ENCODE measurements at places on chromosomes 7 and 10.

- no peak for DNase-seq
Observed at GRCh38 chr7:5662828-5663227, 118.6 kb downstream of the RNF216 start.

- DNase-seq: no peak
Observed at GRCh38 chr7:95915731-95916130, 143.4 kb downstream of the DYNC1I1 start.

GRCh38 chr7:98659756-98660155, 42.7 kb downstream of the NPTX2 start:
- no peak for DNase-seq

GRCh38 chr7:86448856-86449255, 194.9 kb upstream of the GRM3 start:
- DNase-seq: no peak

DNA sequence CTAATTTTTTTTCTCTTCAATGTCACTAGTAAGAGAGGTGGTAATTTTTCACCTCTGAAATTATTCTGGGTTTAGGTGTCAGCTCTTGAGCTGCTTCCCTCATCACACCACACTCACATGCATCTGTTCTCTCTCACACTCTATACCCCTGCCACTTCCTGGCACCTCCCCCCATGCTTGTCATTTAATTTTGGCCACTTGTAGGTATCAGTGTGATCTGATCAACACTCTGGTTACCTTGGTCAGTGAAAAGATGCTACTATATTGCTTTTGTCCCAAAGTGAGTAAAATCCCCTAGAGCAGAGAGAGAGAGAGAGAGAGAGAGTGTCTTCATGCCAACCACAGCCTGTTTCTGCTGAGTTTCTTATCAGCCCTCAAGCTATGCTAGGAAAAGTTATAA, 42.5 kb downstream of the STK17A start:
- no peak for DNase-seq

DNA sequence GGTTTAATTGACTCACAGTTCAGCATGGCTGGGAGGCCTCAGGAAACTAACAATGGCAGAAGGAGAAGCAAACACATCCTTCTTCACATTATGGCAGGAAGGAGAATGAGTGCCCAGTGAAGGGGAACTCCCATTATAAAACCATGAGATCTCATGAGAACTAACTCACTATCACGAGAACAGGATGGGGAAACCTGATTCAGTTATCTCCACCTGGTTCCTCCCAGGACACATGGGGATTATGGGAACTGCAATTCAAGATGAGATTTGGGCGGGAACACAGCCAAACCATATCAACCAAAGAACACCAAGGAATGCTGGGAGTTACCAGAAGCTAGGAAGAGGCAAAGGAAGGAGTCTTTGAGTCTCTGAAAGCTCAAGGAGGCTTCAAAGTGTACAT, 94.3 kb downstream of the IPMK start:
- DNase-seq: no peak

- DNase-seq: no peak
Observed at GRCh38 chr10:100238429-100238828, 9.0 kb upstream of the CHUK start.

GRCh38 chr7:113159746-113160339, 41.5 kb upstream of the SMIM30 start:
- DNase-seq: no peak

DNA sequence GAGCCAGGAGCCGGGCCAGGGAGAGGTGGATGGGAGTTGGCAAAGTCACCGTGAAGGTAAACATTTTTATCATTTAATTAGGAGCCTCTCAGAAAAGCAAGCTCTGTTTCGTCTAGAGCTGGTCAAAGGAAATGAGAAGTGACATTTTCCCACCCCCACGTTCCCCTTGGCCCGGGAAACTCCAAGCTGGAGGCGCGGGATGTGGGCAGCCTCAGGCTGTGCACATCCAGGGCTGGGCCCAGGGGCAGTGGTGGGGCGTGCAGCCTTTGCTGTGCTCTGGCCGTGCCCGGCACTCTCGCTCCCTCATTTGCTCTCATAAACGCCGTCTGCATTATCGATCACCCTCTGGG, 135.6 kb upstream of the RET start:
- DNase-seq: no peak

DNA sequence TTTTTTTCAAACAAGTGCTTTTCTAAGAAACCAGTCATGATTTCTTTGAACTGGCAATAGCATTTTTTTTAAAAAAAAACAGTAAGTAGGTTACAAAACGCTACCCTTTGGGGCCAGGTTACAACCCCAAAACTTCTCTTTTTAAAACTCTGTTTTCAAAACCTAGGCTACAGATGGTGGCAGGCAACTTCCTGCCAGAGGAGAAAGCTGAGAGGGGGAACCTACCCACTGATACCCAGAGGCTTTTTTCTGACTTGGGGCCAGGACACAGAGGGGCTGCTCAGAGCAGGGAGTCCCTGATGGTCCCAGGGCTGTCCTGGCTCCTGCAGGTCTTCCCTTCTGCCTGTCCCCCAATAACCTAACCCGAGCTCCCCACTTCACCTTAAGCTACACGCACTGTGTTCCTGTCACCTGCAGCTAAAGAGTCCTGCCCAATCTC, 6.9 kb downstream of the STN1 start:
- DNase-seq: no peak

DNA sequence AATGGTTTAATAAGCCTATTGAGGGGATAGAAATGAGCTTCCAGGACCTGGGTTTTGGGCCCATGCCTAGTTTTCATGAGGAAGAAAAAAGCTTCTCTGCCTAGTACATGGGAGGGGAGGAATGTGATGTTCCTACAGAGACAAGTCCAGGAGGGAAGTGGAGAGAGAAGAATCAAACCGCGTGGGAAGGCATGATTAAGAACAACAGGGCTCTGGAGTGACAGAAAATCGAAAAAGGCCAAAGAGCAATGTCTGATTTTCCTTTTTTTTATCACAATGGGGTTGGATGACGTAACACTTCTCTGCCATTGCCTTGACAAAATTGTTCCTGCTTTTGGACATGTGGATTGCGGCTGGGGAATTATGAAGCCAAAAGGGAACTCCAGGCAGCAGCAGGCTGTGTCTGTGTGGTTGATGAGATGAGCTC, 258.6 kb downstream of the CXCL12 start:
- no peak for DNase-seq

GRCh38 chr7:158854681-158855081, 1.7 kb upstream of the DYNC2I1 start:
- DNase-seq: no peak

DNA sequence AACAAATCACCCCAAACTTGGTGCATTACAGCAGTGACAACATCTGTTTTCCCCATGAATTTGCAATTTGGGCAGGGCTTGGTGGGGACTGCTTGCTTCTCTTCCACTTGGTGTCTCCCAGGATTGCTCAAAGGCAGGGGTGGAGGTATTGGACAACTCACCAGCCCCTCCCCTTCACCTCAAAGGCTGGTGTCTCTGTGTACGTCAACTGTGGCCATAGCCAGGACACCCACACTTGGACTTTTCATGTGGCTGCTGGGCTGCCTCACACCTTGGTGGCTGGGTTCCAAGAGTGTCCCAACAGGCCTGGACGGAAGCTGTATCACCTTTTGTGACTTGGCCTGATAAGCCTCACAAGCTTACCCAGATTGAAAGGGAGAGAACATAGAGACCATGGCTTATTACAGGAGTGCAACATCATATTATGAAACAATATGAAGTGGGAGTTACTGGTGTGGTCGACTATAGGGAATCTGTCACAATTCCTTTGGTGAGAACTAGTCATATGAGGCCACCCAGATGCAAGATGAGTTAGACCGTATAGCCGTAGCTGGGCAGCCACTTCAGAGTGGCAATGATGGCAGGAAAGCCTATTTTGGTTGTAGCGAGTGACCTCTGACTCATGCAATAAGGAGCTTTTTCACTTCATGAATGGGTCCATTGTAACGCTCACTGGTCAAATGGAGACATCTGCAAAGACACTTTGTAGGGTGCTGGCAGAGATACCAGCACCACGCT, 187.6 kb upstream of the ITGB1 start:
- no peak for DNase-seq

GRCh38 chr10:77598606-77599005, 39.0 kb downstream of the KCNMA1 start:
- no peak for DNase-seq

DNA sequence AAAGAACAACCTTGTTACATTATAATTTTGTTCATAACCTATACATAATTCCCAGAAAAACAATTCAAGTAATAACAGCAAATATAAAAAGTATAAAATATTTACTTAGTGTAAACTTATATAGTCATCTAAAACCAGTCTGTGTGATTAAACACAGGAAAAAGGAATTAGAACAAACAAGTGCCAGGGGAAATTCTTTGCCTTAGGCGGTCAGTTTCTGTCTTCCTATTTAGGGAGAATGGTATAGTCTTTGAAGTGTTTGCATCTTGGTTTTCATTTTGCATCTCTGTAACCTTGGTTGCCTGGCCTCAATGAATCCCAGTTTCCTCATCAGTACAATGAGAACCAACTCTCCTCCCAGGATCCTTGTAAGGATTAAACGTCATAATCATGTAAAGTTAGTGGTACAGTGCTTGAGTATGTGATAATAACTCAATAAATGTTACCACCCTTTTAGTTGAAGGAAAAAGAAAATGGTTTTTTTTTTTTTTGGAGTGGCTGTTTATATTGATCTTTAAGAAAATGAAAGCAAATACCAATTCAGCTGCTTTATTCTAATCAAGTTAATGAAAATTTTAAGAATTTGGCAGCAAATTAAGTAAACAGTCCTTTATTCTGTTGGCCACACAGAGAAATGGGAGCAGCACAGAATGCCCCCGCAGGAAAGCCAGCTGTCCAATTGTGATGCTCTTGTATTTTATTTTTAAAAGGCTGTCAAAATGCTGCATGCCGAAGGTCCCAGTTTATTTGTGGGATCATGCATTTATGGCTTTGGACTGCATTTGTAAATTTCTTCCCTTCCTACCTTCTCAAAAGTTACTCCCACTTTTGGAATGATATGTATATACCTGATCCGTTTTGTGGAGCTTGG, 61.8 kb downstream of the SHH start:
- DNase-seq: no peak

DNA sequence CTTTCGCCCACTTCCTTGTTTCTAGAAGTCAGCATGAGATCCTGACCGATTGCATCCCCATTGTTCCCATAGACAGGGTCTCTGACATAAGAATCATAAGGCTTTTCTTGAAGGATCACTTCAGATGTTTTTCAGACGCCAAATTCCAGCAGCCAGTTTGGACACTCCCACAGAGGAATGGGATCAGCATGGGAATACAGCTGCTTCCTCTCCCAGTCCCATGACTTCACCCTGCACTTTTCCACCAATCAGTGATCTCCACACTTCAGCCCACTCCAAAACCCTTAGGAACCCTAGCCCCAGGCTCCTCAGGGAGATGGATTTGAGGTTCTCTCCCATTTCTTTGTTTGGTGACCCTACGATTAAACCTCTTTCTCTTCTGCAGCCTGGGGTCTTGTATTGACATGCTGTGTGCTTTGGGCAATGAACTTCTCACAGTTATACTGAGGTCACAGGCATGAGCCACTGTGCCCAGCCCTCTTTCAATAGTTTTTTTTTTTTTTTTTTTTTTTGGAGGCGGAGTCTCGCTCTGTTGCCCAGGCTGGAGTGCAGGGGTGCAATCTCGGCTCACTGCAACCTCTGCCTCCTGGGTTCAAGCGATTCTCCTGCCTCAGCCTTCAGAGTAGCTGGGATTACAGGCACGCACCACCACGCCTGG, 52.8 kb upstream of the CHST3 start:
- DNase-seq: peak; percentile 50

GRCh38 chr7:157471259-157472125, 134.7 kb downstream of the DNAJB6 start:
- DNase-seq: no peak

GRCh38 chr10:75612904-75613684, 181.7 kb downstream of the LRMDA start:
- DNase-seq: peak; percentile 9

- DNase-seq: no peak
Observed at GRCh38 chr7:70704831-70705346, 427.1 kb upstream of the GALNT17 start.

DNA sequence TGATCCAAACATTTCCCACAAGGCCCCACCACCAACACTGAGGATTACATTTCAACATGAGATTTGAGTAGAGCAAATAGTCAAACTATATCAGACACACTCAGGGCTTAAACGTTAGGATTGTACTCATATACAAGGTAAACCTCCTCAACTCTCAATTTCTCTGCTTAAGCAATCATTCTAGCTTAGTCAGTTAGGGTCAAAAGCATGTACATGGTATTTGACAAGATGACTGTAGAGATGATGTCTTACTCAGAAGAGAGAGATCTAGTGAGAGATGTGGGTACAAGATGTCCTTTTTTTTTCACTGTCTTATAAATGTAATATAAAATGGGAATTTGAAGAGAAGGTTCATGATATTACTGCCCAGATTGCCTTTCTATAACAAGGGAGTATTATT, 270.1 kb downstream of the PRKG1 start:
- no peak for DNase-seq

DNA sequence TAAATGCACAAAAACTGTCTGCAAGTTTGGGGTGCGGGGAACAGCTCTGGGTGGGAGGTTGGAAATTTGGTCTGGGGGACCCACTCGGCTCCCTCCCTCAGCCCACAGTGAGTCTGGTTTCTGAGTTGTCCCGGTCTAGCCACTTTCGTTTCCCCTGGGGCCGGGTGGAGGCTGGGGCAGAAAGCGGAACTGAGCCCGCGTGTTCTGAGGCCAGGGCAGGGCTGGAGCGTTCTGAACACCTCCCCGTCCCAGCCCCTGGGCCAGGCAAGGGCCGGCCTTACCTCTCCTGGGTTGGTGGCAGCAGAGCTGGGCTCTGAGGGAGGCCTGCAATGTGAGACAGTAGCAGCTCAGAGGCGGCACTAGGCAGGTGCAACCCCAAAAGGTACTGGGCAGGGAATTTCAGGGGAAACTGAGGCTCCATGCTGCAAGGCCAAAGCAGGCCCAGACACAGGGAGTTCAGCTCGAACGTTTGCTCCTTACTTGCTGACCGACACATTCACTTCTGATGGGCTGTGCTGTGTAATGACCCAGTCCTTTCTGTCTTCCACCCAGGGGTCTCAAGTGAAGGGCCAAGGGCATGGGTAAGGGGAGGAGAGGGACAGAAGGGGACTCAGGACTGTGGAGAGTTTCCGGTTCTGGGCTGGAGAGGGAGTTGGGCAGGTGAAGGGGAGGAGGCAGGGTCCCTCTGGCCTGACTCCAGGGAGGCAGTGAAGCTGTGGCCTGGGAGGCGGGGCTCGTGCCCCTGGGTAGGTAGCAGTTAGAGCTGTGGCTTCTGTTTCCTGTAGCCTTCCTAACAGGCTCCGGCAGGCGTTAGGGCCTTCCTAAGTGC, 3.0 kb downstream of the IRF5 start:
- peak; percentile 45 for DNase-seq

- DNase-seq: no peak
Observed at GRCh38 chr7:149498811-149499210, 1.2 kb upstream of the ZNF746 start.

DNA sequence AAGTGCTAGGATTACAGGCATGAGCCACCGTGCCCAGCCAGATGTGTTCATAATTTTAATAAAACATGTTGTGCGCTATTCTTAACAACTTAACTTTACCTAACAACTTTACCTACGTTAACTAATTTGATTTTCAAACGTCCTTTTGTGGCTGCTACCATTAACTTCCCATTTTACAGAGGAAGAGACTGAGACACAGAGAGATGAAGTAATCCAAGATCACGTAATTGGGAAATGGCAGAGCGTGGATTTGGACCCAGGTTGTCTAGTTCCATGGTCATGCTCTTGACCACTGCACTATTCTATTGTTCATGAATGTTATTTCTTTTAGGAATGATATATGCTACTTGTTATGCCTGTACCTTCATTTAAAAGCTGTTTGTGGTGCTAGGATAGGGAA, 80.3 kb upstream of the MTPN start:
- no peak for DNase-seq

- no peak for DNase-seq
Observed at GRCh38 chr7:51017576-51018535, 235.2 kb upstream of the GRB10 start.

- no peak for DNase-seq
Observed at GRCh38 chr10:90777621-90778020, 80.2 kb downstream of the HTR7 start.

All from heart right ventricle (tissue), 16 donors.